ENCODE measurements at places on chromosomes 3 and 15.
A peak's percentile ranks its signal among the peaks of the same experiment; 100 is the strongest.

- no peak for DNase-seq
Measured at GRCh38 chr3:144173491-144173890, 201.9 kb downstream of the DIPK2A start.

- DNase-seq: no peak
Measured at GRCh38 chr3:66344391-66344811, 123.6 kb downstream of the SLC25A26 start.

GRCh38 chr3:177427540-177427939 is 230.3 kb upstream of the TBL1XR1 start:
- DNase-seq: peak; percentile 90

DNA sequence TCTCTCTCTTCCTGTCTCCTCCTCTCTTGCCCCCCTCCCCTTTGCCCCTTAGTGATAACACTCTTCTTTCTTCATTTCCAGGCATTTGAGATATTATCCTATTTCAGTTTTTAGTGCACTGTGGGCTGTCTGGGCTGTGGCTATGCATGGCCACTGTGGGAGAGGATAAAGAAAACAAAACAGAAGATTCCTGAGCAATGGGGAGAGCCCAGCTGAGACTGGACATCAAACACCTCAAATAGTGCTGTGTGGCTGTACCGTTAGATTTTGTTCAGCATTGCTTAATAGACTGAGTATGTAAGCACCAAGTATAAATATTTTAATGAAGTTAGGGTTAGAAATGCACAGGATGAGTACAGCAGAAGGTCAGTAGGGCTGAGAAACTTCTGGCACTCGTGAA is 7.9 kb upstream of the GBE1 start:
- DNase-seq: no peak

DNA sequence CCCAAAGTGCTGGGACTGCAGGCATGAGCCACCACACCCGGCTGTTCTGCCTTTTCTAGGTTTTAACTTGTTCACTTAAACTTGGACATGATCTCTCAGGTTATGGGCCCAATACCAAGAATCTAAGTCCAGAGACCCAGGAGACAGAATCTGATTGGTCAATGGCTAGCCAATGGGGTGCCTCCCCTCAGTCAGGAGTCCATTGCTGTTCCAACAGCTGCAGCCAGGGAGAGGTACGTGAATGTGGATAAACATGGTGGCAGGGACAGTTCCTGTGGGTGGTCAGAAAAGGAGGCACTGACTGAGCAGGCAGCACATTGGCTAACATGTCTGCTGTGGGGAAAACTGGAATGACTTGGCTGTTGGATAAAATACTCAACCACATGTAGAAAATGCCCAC is 140.3 kb downstream of the RPLP1 start:
- DNase-seq: no peak

DNA sequence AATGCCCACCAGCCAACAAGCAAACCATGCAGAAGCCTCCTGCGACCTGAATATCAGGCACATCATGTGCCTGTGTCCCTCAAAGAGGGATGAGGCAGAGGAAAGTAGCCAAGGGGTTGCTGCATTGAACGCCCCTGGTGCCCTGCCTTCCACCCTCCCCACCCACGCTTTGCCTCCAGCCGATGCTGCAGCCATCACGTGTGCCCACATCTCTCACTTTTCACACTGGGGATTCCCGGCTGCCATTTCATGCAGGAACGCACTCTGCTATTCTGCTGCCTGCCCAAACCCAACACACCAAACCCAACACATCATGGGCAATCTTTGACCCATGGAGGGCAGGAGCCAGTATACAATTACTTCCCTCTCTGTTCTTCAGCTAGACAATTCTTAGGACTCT is 462.2 kb upstream of the PROK2 start:
- no peak for DNase-seq

DNA sequence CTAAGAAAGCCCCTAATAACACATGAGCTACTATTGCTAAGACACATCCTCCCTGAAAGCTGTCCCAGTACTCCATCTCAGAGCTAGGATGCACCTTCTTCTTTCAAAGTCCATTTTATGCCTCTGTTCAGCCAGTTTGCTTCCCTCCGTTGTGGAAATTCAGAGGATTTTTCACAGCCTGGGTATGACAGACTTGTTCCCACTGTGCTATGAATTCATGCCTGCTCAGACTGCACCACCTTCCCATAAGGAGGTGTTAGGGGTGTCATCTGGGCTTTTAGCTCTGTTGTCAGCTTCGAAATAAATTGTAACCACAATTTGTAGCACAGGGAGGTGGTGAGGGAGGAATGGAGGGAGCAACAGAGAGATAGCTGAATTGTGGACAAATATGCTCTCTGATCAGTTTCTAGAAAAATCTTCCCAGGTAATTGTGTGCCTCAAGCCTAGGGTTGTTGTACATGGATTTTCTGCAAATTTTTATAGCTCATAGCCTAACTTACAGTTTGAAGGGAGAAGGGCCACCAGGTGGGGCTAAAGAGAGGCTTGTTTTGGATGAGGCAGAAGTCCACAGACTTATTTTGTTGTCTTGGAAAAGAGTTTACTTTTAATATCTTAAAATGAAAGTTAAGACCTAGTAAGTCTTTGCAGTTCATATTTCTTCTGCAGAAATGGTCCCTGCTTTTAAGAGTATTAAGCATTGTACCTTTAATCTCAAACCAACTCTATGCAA is 462.0 kb downstream of the PDCD6IP start:
- DNase-seq: peak; percentile 7

DNA sequence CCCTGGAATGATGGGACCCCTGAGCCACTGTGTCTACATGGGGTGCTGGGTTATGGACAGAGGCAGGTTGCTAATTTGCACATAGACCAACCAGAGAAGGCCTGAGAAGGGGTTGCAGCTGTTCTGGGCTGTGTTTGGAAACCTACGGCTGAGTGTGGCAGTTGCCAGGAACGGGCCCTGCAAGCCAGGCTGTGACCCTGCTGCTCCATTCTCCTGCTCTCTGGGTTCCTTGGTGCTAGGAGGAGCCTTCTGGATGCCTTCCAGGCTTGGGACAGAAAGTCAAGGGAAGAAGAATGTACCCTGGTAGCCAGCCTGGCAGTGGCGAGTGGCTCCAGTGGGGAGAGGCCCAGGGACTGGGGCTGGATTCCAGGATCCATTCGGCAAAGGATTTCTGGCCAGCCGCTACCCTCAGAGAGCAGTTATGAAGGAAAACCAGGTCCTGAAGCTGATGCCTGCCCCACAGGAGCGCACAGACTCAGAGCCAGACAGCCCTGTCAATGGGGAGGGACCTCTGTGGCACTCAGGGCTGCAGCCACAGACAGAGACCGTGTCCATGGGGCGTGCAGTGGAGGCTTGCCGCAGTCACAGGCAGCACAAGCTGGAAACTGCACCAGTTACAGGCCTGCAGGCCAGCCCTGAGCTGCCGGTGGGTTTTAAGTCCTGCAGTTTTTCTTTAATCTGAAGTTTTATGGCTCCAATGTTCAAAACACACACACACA is 55.1 kb upstream of the ACAD9 start:
- no peak for DNase-seq

GRCh38 chr15:73770050-73770449 is 16.9 kb upstream of the INSYN1 start:
- DNase-seq: no peak

DNA sequence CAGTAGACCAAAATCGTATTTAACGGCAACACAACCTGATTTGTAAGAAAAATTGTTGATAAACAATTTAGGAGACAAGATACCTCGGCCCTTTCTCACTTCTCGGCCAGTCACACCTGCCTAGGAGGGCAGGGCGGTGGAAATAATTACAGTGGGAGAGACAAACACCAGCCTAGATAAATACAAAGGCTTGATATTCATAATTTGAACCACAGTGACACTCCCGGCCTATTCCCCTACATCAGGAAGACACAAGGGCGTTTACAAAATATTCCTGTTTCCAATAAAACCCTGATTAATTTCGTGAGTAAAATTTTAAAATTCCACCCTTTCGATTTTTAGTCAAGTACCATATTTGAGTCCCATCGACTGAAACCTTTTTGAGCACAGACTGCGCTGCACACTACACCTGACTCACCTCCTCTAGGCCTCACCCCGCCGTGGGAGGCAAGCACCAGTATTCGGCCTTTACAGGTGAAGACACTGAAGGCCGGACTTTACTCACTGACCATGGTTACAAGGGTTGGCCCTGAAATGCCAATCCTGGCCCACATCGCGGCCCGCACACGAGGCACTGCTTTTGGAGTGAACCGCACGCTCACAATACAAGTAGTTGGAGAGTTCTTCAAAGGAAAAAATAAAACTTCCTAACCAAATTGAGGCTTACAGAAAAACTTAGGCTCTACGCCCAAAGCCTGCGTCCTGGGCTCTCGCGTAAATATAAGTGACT is 794 bp downstream of the ARPP19 start:
- DNase-seq: peak; percentile 53

GRCh38 chr15:34760909-34761308 is 6.1 kb upstream of the GJD2 start:
- DNase-seq: no peak

All from M059J (cell line).